Globus pallidus (tissue), 1 donor: ENCODE measurements at places on chromosomes 4 and X.

DNA sequence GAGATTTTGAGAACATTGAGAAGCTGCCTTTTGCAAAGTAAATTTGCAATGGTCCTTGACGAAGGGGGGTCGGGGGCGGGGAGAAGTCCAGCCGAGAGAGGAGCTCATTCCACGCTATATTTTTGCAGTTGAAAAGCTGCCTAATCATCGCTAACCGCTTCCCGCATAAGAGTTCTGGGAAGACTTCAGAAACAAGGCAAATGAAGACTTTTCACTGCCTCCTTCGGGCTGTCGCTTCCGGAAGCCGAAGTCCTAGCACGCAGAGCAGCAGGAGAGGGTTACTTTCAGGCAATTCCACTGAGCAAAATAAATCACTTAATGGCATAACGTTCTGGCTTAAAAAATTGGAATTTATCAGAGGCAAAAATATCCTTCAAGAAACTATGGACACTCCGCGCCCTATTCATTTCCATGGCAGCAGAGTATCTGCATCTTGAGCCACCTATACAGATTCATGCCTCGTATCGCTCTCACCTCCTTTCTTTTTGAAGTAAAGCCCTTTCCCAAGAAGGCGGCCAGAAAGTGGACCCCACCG lies 2.6 kb upstream of the LRAT start:
- DNase-seq, result no peak

DNA sequence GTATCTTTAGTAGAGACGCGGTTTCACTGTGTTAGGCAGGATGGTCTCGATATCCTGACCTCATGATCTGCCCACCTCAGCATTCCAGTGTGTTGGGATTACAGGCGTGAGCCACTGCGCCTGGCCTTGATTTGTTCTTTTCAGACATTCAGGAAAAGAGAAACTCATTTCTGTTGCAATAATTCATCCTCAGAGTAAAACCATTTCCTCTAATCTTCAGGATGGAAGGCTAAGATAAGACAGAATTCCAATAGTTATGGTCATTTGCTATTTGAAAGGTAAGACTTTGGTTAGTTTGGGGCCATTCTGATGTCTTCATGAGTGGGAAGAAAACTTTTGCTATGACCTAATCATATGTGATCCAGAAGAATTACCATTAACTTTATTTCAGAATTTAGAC lies 83.0 kb downstream of the LRP2BP start:
- DNase-seq, result no peak

- DNase-seq, result no peak
Observed at GRCh38 chr4:77921701-77922100, 59.1 kb downstream of the MRPL1 start.

DNA sequence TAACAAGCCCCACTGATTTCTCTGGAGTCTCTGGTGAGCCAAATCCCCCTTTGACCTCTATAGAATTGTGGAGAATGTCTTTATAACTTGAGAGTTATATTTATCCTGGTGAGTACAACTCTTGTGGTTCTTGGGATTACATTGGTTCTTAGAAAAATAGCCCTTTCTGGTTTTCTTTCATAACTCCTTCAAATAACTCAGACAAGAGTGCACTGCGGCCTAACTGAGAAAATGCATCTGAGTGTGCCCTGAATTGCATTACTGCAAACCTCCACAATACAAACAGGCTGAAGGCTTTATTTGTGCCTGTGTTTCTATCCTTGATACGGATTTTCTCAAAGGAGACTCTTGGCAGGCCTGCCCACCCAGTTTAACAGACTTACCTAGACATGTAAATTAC lies 2.7 kb downstream of the BEX3 start:
- DNase-seq, result no peak

DNA sequence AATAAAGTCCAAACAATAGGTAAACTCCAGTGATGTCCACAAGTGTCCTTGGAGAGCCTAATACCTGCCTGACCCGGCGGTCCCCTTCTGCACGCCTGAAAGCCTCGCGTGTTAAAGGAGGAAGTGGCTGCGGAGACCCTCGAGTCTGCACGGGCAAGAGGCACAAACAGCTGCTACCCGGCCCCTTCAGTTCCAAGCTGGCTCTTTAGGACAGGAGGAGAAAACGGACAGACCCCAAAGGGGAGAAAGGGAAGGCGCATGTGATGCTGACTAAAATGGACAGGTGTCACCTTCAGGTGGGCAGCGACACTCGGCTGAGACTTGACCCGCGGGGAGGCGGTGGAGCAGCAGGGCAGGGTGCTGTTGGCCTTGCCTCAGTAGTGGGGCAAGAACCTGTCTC lies 102.7 kb upstream of the TENM3 start:
- no peak for DNase-seq

GRCh38 chrX:87961471-87961870 lies 443.9 kb downstream of the KLHL4 start:
- DNase-seq, result no peak

- no peak for DNase-seq
Observed at GRCh38 chr4:128512767-128513322, 225.2 kb upstream of the PGRMC2 start.

DNA sequence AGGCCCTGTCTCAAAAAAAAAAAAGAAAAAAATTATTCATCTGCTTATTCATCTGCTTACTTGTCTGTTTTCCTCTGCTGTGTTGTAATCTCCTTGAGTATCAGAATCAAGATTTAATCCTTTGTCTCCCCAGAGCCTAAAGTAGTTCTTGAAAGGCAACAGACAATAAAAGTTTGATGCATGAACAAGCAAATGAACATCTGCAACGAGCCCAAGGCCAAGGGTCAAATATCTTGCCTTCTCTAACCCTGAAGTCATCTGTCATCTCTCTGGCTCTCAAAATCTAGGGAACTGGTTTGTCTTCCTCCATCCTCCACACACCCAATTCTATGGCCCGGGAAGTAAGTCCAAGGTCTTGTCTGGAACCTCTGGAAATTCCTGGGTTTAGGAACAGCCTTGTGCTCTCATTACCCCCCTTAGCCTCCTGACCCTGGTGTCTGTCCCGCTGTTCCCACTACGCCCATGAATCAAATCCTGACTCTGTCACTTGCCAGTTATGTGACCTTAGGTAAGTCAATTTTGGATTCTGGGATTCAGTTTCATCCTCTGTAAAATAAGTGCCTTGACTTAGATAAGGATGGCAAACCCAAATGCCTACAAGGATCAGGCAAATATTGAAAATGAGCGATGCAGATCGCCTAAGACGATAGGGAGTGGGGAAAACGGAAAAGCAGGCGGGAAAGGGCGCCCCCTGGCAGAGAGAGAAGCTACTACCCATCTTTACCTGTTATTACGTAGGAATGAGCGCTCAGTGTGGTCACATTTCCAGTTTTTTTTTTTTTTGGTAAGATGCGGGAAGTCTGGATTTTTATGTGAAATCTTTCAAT lies 102.7 kb upstream of the DHX15 start:
- DNase-seq, result peak; percentile 57

- no peak for DNase-seq
Observed at GRCh38 chr4:17851959-17852358, 41.2 kb downstream of the NCAPG start.

- DNase-seq, result no peak
Observed at GRCh38 chr4:74524985-74525384, 80.0 kb downstream of the AREG start.

- DNase-seq, result no peak
Observed at GRCh38 chr4:2125023-2125422, 65.9 kb downstream of the NAT8L start.

DNA sequence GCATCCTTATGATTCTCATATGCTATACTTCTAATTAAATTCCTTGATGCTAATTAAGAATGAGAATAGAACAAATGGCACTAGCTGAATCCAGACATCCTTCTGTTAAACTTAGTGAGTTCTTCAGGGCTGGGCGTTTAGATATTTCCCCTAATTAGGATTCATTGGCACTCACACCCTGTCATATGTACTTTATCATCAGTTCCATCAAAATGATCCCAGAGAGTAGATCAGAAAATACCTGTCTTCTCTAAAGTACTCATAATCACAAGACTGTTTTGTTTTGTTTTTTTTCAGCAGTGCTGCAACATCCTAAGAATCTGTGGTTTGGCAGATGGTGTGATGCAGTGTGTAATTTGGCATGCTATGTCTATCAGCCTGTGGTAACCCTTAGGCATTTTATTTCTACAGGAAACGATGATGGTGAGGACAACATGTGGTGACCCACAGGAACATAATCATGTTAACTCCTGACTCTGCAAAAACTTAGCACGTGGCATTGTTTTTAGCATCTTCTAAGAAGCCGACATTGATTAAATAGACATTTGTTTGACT lies 2528.4 kb downstream of the ARAP2 start:
- DNase-seq, result no peak

DNA sequence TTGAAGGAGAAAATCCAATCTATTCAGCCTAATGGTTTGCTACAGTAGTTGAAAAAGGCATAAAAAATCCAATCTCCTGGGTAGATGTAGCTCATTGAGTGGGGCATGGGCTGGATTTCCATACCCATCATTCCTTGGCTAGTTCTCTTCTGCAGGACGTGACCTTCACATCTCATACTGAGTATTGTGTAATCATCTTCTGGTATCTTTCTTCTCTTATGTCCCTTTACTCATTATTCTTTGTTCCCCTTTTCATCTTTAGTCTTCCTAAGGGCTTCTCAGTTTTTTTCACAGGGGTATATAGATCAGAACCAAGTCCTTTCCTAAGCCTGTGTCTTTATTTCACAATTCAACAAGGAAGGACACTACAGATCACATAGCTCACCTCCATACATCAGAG lies 727.6 kb upstream of the MAGEB2 start:
- no peak for DNase-seq

GRCh38 chr4:88582493-88582892 lies 9.8 kb upstream of the HERC3 start:
- no peak for DNase-seq
